NCI-H187 (cell line): ENCODE measurements at places on chromosomes 1 and 21.
A peak's percentile ranks its signal among the peaks of the same experiment; 100 is the strongest.

GRCh38 chr1:205416322-205416721, 5.5 kb downstream of the LEMD1 start:
- DNase-seq, result no peak

DNA sequence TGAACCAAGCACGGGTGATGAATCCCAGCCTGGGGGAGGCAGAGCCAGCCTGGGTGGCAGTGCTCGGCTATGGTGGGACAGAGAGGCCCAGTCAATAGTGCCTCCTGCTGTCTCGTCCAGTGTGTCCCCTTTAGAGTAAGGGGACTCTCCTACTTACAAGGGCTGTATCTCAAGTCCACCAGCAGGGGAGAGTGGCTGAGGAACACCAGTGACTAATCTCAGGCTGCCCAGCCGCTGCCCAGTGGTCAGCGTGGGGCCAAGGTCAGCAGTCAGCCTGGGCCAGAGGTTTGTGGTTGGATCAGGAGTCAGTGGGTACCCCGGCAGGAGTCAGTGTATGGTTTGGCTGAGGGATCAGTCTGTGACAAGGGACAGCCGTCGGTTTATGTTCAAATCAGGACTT, 109.2 kb upstream of the RUNX3 start:
- DNase-seq, result no peak

DNA sequence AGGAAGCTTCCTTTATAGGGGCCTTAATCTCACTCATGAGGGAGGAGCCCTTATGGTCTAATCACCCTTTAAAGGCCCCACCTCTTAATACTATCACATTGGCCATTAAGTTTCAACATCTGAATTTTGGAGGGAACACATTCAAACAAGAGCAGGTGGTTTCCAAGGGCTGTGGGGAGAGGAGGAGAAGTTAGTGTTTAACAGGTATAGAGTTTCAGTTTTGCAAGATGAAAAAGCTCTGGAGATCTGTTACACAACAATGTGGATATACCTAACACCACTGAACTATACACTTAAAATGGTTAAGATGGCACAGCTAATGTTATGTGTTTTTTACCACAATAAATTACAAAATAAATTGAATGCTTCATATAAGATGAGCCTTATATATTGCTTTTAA, 113.4 kb upstream of the DNAH14 start:
- no peak for DNase-seq

DNA sequence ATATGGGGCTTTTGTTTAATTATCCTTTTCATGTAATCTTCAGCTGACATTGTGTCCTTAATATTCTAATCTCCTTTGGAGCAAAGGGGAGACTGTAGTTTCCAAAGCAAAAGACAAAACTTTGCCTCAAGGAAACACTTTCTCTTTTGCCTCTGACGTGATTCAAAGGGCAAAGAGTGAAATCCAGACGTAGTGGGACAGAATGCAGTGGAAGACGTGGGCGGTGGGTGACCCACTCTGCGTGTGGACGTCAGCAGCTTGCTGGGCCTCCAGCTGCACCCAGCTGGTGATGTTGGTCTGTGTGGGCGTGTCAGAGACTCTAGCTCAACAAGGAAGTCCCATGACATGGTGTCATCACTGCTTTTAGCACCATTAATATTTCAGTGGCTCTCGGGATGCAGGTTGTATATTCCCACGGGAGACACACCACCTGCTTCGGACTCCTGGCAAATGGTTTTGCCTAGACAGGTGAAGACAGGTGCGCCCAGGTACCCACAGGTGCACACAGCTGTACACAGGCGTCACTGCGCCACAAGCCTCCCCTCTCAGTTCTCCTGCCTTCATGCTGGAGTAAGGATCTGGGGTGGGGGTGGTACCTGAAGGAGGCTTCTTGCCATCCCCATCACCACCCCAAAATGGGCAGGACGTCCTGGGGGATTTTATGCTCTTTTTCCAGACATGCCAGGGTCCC, 292.1 kb upstream of the VAMP3 start:
- peak; percentile 87 for DNase-seq

GRCh38 chr1:244436336-244437085, 15.2 kb downstream of the ADSS2 start:
- DNase-seq, result no peak

GRCh38 chr1:244497805-244498204, 36.7 kb downstream of the CATSPERE start:
- DNase-seq, result no peak

DNA sequence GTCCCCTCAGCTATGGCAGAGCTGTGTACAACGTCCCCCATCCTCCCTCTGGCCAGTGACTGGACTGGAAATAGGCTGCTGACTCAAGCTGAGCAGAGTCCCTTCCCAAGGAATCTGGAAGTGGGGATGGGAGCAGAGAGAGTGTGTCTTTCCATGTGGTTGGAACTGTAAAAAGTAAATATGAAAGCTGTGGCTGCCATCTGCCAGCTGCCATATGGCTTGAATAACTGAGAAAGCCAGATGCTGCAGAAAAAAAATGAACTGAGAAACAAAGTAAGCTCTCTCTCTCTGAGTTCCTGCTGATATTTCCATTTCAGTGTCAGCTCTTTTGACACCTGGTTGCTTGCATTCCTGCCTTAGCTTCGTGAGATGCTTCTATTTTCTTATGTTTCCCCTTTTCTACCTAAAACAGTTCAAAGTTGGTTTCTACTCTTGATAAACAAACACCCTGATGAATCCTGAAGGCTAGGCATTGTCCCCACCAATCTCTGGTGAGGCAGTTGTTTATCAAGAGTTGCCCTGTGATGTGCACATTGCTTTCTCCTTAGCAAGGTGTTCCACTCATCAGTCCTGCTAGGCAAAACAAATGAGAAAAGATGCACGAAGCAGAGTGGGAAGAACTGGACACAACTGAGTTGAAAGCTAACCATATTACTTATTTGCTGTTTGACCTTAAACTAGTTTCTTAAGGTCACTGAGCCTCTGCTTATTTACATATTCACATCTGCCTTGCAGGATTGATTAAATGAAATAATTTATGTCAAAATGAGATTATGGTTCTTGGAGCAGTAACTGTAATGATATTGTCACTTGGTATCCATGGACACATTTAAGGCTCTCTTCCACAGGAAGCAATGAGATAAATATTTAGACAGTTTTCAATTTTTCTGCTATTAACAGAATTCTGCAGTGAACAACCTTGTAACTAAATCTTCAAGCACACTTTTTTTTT, 16.6 kb upstream of the DR1 start:
- no peak for DNase-seq

DNA sequence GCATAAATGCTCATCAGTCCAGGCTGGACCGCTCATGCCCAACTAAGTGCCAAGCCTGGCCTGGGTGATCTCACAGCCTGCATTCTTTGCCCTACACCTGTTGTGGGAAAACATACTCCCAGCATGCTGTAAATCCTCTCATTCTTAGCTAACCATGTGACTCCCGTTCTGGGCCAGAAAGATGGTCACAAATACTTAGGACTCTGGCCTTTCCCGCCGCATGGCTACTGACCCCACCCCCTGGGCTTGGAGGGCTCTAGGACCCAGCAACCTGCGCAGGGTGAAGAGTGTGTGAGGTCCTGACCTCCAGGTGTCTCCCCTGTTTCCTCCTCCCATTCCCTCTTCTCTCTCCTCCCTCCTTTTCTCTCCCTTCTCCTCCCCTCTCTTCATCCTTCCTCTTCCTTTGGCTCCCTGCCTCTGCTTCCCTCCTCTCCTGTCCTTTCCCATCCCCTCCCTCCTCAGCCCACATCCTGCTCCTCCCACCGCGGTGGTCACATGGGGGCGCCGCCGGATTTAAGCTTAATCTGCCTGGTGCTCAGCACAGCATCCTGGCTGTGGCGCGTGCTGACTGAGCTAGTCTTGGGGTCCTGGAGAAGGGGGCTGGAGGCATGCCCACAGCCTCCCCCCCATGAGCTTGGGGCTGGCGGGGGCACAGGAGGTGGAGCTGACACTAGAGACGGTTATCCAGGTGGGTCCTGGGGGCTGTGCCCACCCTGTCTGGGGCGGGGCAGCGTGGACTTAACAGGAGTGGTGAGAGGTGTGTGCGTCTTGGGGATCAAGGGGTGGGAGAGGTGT, at the start of gene CROCC:
CROCC (plus strand) TSS at position 541 of the 795 bp plus-strand sequence; CDS start at position 629, 88 bp downstream.
- no peak for DNase-seq

- no peak for DNase-seq
Observed at GRCh38 chr1:220330265-220330664, 58.0 kb upstream of the RAB3GAP2 start.

- DNase-seq, result no peak
Observed at GRCh38 chr21:45549626-45550463, 7.6 kb upstream of the SLC19A1 start.
